ENCODE measurements at places on chromosomes 3 and 15.

GRCh38 chr15:34047893-34048775, 9.1 kb upstream of the AVEN start:
- no peak for DNase-seq

GRCh38 chr15:70436428-70436827, 326.9 kb downstream of the UACA start:
- DNase-seq = no peak

DNA sequence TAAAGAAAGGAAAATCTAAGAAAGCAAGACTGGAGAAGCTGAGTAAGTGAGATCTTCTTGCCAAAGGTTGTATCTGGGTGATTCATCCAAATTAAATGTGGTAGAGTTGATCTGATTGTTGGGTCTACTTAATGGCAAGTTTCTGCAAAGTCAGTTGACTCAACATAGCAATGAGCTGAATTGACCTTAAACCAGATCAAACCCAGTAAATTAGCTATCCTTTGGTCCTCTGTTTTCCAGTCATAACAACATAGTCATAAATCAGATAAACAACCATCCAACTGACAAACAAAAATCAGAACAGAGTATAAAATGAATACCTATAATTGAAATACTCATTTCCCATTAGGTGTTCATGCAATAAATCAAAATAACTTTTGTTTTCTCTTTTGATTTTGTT, 142.6 kb upstream of the CFAP20DC start:
- no peak for DNase-seq

GRCh38 chr3:115790759-115791158, 167.4 kb downstream of the GAP43 start:
- DNase-seq = peak; percentile 68

- DNase-seq = peak; percentile 80
These were observed 123.5 kb downstream of the RPLP1 start for GRCh38 chr15:69576035-69576526.

GRCh38 chr3:72658466-72659100, 189.7 kb downstream of the SHQ1 start:
- no peak for DNase-seq

- no peak for DNase-seq
These were observed 15.6 kb upstream of the GYG1 start for GRCh38 chr3:148975696-148976095.

DNA sequence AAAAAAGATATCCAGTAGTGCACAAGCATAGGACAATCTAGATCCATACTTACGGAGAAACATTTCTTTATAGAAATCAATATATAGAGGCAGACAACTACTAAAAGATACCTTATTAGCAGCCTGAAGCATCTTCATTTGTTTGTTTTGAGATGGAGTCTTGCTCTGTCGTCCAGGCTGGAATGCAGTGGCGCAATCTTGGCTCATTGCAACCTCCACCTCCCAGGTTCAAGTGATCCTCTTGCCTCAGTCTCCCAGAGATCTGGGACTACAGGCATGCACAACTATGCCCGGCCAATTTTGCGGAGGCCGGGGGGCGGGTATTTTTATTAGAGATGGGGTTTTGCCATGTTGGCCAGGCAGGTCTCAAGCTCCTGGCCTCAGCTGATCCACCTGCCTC, 18.3 kb upstream of the SLMAP start:
- no peak for DNase-seq

GRCh38 chr15:41408234-41408641, 5.9 kb upstream of the NDUFAF1 start:
- no peak for DNase-seq

GRCh38 chr15:45251888-45252287, at the start of gene SLC28A2:
Gene SLC28A2, plus strand, starts transcription at chr15:45252234. Its CDS starts 982 bp downstream, at chr15:45253216.
- no peak for DNase-seq

- no peak for DNase-seq
These were observed 38.4 kb upstream of the GALNT15 start for GRCh38 chr3:16136055-16136454.

GRCh38 chr15:87365186-87365585, 891.4 kb downstream of the NTRK3 start:
- no peak for DNase-seq

- DNase-seq = no peak
These were observed 354.6 kb upstream of the RARB start for GRCh38 chr3:25073423-25073822.

- no peak for DNase-seq
These were observed 18.8 kb downstream of the EPHB3 start for GRCh38 chr3:184580376-184580775.

DNA sequence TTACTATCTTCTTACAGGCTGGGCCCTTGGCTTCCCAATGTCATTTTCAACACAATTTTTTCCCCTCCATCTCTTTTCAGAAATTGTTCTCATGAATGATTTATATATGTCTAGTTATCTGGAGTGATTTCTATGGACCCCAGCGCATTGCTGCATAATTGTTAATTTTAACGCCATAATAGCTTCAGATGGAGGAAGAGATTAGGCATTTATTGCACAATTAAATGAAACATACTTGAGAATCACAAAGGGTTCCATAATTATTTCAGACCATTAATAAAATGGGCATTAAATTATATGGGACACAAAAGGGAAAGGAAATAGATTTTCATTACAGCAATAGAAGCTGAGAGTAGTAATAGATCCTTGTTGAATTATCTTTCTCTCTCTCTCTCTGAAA, 70.3 kb upstream of the SOX14 start:
- DNase-seq = no peak

- DNase-seq = no peak
These were observed 43.4 kb upstream of the SLC6A1 start for GRCh38 chr3:10949197-10949596.

DNA sequence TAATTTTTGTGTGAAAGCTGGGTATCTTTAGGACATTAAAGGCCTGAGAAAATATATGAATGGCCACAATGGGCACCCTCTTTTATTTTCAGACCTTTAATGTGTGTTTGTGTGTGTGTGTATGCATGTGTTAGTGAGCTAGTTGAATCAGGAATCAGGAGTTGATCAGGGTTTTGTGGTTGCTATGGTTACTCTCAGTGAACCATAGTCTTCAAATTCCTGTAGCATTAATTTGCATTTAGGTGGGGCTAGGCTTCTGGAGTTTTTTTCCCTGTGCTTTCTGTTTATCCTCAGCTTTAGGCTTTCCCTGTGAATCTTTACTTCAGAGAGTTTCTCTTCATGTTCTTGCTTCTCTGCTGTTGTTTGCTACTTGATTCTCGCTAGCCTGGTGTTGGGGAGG, 122.0 kb upstream of the ONECUT1 start:
- DNase-seq = no peak

DNA sequence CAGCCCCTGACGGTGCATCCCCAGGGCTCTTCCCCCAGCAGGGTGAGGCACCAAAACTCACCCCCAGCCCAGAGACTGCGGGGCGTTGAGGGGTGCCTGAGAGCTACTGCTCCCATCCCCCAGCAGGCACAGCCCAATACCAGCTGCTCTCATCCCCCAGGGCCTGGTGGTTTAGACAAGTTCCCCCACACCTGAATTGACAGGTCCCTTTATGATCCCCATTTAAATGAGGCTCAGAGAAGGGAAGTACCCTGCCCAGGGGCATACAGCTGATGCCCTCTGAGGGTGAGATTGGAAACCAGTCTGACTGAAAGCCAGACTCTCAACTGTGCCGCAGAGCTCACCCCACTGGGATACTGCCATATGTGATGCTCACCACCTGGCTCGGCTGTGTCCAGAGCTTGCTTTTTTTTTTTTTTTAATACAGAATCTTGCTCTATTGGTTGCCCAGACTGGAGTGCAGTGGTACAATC, 20.1 kb downstream of the DUSP7 start:
- DNase-seq = no peak

- no peak for DNase-seq
These were observed 472.8 kb downstream of the SHQ1 start for GRCh38 chr3:72375237-72376076.

GRCh38 chr15:27223179-27223578, 252.2 kb downstream of the GABRG3 start:
- no peak for DNase-seq

- DNase-seq = no peak
These were observed 27.7 kb downstream of the CMSS1 start for GRCh38 chr3:99845331-99845730.

DNA sequence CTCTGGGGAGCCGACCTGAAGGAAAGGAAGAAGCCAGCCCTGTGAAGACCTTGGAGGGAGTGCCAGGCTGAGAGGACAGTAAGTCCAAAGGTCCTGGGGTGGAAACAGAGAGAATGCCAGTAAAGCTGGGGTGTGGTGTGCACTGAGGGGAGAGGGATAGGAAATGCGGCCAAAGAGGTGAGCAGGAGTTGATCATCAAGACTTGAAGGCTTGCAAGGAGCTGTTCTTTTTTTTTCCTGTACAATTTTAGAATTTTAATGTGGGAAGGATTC, 73.8 kb downstream of the SYNPR start:
- no peak for DNase-seq

DNA sequence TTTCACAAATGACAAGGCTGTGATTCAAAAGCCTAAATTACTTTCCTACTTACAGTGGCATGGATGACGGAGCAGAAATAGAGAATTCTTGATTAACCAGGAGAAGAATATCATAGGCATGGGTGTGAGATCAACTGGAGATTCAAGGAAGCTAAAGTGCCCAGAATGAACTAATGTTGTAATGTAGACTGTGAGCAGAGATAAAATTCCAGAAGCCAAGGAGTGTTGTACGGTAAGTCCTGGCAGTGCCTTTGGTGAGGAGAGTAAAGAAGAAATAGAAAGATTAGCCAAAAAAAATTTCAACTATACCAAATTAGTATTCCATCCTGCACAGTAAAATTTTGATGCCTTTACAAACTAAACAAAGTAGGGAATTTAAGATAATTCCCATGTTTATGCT, 75.9 kb downstream of the ZBTB20 start:
- no peak for DNase-seq

GRCh38 chr3:193742628-193743027, 149.6 kb downstream of the OPA1 start:
- no peak for DNase-seq

GRCh38 chr3:100401674-100402041, 319 bp downstream of the LNP1 start:
- DNase-seq = peak; percentile 13

- no peak for DNase-seq
These were observed 133.9 kb downstream of the RAP2B start for GRCh38 chr3:153295901-153296300.

GRCh38 chr15:77387365-77388105, 32.4 kb downstream of the PEAK1 start:
- no peak for DNase-seq

GRCh38 chr15:90035095-90035839, 34.1 kb downstream of the ZNF710 start:
- no peak for DNase-seq

- DNase-seq = no peak
These were observed 616 bp upstream of the IGDCC4 start for GRCh38 chr15:65423150-65423975.

DNA sequence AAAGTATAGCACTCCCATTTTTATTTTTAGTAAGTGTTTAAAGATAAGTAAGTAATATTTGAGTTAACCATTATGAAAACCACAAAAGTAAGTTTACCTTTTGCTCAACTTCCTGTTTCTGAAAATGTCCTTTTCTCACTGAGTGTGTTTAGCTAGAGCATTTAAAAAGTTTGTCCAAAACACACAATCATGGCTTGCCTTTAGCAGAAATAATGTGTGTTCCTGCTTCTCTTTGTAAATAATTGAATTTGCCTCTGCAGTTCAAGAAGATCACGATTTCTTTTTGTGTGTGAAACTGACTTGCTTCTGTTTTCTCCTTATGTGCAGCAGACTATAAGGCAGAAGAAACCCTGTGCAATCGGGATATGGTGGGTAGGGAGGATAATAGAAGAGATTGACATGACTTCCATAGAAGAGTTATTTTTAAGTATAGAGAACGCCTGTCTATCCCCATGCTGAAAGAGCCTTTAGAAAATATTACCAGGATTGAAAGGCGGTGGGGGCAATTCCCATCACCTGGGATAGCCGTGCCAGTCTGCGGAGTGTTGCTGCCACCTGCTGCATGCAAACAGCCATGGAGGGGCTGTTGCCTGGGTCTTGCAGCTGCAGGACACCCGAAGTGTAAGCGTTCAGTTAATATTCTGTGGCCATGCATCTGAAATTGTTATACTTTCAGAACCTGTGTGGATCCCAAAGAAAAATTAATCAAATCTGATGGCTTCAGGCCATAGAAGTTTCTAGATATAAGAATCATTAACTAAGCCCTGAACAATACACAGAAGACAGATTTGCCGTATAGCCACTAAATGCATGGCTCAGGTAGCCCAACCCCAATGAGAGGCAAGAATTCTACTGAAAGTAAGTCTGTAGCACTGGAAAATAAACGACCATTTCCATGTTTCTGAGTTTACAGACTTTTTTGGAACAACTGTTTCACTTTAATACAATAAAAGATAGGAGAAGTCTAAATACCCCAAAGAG, 2.4 kb upstream of the CD96 start:
- peak; percentile 77 for DNase-seq

DNA sequence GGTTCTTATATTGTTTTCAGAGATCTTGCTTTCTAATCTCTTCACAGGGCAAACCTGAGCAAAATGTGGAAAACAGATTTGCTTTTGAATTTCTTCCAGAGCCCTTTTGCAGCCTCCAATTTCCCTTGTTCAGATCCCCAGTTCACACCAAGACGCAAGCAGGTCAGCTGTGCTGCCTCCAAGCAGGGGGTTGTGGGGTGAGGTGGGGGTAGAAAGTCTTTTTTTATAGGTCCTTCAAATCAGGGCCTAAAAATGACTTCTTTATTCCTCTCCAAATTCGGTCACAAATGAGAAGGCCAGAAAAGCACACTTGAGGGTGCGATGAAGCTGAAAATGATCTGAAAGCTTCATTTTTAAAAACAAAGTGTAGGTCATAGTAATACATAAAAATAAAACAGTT, 26.3 kb upstream of the AVEN start:
- no peak for DNase-seq

DNA sequence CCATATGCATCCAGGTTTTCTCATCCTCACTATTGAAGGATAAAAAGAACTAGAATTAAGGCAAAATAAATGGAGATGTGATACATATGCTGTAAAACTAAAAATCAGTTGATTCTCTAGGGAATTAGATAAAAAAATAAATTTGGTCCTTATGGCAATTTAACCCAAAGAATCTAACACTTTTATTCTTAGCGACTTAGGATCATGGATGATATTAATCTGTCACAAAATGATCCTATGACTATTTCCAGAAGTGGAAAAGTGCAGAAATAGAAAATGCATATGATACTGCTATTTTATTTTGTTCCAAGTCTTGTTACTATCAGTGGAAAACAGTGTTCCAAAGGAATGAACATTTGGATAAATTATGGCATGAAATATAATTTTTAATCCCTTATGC, 746.3 kb downstream of the ROBO2 start:
- DNase-seq = no peak

GRCh38 chr3:186989429-186989828, 59.1 kb downstream of the ST6GAL1 start:
- no peak for DNase-seq
